Fibroblast of the aortic adventitia (primary cell): ENCODE measurements at places on chromosomes 2 and 18. TPM values are rescaled to one million over a fixed set of nuclear protein-coding genes. Genes with fewer than 3 reads are reported as not detected.

ITGB6 gene
- total RNA-seq = under 0.01 TPM in 1 of 2 replicates, not detected in the other

IL1RL1 gene
- 4.9 and 8.2 TPM in 2 replicates for total RNA-seq

AQP12A gene
- not detected in 2 replicates for total RNA-seq

IL36A gene
- 2.0 TPM in 1 of 2 replicates, not detected in the other for total RNA-seq

- peak; percentile 88 for DNase-seq
Observed at GRCh38 chr18:7038330-7038851, 79.2 kb downstream of the LAMA1 start.

DNA sequence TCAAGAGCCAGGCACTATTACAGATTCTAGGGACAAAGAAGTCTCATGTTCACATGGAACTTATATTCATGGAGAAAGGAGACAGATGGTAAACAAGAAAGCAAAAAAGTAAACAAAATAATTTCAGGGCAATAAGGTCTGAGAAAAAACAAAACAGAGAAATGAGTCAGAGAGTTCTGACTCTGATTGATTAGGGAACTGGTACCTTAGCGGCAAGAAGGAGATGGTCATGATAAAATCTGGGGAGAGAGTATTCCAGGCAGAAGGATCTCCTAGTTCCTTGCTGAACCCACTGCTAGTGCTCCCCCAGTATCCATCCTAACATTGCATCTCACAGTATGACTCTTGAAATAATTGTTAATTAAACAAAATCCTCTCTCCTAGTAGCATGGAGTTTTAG lies 161.8 kb upstream of the KLF7 start:
- DNase-seq = no peak

GRCh38 chr18:45519411-45520280 lies 95.6 kb upstream of the SLC14A2 start:
- peak; percentile 35 for DNase-seq

DNA sequence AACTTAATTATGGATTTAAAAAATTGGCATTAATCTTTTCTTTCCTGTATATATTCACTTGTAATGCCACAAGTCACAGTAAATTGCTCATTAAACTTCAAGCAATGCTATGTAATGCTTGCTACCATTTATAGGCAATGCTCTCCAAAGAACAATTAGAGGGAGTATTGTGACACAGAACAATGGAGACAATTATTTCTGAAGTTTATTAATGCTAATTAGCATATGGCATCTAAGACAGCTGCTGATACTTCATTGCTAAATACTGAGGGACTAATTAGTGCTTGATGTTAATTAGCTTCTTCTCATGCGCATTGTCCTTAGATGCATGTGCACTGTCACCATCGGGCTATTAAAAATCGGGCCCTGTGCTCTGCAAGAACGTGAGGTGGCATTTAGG lies 1012.8 kb downstream of the SOCS6 start:
- DNase-seq = no peak

DNA sequence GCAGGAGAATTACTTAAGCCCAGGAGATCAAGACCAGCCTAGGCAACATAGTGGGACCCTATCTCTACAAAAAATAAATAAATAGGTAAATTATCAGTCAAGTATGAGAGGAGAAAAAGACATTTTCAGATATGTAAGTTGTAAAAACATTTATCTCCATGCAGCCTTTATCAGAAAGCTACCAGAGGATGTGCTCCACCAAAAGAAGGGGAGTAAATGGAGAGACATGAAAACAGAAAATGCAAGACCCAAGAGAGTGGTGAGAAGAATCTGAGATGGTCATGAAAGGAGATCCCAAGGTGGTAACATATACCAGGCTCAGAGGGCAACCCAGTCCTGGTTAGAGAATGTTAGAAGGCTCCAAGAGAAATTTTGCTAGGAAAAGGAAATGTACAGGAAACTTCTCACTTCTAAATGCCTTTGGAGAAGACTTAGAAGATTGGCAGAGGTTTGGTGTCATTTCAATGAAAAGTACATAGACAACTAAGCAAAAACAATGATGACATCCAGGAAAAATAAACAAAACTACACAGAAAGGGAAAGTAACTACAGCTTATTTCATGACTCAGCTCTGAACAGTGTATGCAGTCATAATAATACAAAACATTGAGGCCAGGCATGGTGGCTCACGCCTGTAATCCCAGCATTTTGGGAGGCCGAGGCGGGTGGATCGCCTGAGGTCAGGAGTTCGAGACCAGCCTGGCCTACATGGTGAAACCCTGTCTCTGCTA lies 19.5 kb downstream of the CIB4 start:
- DNase-seq = no peak

- DNase-seq = peak; percentile 92
Observed at GRCh38 chr2:84894758-84895520, 10.5 kb upstream of the TMSB10 start.

DNA sequence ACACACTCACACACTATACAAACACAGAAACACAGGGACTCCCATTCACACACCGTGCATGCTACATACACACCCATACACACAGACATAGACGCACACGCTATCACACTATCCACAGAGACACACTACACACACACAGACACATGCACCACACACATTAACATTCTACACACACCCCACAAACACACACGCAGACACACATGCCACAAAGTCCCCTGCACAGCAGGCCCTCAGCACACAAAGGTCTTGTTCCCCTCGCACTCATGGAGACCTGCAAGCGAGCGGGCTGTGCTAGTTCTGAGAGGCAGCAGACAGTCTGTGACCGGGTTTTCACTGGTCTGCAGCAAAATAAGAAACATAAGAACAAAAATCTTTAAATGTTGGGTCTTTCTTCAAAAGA lies 429.6 kb upstream of the SALL3 start:
- no peak for DNase-seq

GRCh38 chr2:128646691-128647090 lies 328.0 kb upstream of the HS6ST1 start:
- DNase-seq = no peak

- DNase-seq = no peak
Observed at GRCh38 chr2:10026940-10027569, 16.3 kb upstream of the KLF11 start.

- DNase-seq = no peak
Observed at GRCh38 chr2:74051504-74051903, 66.8 kb downstream of the TET3 start.

GRCh38 chr2:21467910-21468309 lies 344.1 kb downstream of the TDRD15 start:
- DNase-seq = no peak

GRCh38 chr2:30963184-30963583 lies 155.9 kb upstream of the CAPN13 start:
- no peak for DNase-seq
